Cardiac muscle cell (in vitro differentiated cells and primary cell): ENCODE measurements at places on chromosomes 11 and 22. TPM values are rescaled to one million over a fixed set of nuclear protein-coding genes. Genes with fewer than 3 reads are reported as not detected.

NPAS4 gene
- total RNA-seq, result 1.2 TPM in 2 replicates

SLC25A18 gene
- total RNA-seq, result 0.14 and 0.60 TPM in 2 replicates

TIGD3 gene
- total RNA-seq, result 1.7 and 2.9 TPM in 2 replicates

BAIAP2L2 gene
- total RNA-seq, result 2.3 and 2.8 TPM in 2 replicates

NLRP14 gene
- 0.60 and 0.92 TPM in 2 replicates for total RNA-seq

LIF gene
- 0.39 and 1.0 TPM in 2 replicates for total RNA-seq

ANKK1 gene
- 0.09 and 0.18 TPM in 2 replicates for total RNA-seq

PLAAT3 gene
- total RNA-seq, result 7.6 and 10.0 TPM in 2 replicates

MYRF gene
- total RNA-seq, result 48.0 and 56.9 TPM in 2 replicates

- H3K27ac ChIP-seq, result no peak overlapping the region
- H3K4me1 ChIP-seq, result no peaks in the 10 kb centered on the region
- peaks cover 27% of the 10 kb centered on the region for H3K27me3 ChIP-seq
- no peak overlapping the region for H3K4me3 ChIP-seq
Measured at GRCh38 chr11:117972629-117973502, 13.3 kb upstream of the IL10RA start.

DNA sequence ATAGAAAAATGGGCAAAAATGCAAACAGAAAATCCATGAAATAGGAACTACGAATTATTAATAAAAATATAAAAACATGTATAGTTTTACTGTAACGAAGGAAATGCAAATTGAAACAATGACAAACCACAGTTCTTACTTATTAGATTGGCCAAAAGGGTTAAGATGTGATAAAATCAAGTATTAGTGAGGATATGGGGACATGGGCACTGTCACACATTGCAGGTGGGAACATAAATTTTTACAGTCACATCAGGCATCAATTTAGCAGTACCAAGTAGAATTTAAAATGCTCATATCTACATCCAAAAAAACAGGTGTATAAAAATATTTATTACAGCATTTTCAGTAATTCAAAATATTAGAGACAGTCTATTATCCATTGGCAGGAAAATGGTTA lies 353.2 kb upstream of the API5 start:
- no peak overlapping the region for H3K4me3 ChIP-seq
- no peaks in the 10 kb centered on the region for H3K4me1 ChIP-seq
- no peaks in the 10 kb centered on the region for H3K36me3 ChIP-seq
- no peak for DNase-seq
- no peaks in the 10 kb centered on the region for H3K27me3 ChIP-seq
- no peak overlapping the region for H3K27ac ChIP-seq

- no peaks in the 10 kb centered on the region for H3K36me3 ChIP-seq
- H3K4me3 ChIP-seq, result no peak overlapping the region
- no peaks in the 10 kb centered on the region for H3K4me1 ChIP-seq
- H3K27me3 ChIP-seq, result no peaks in the 10 kb centered on the region
- DNase-seq, result no peak
Measured at GRCh38 chr11:73991471-73992006, 8.9 kb upstream of the UCP2 start.

DNA sequence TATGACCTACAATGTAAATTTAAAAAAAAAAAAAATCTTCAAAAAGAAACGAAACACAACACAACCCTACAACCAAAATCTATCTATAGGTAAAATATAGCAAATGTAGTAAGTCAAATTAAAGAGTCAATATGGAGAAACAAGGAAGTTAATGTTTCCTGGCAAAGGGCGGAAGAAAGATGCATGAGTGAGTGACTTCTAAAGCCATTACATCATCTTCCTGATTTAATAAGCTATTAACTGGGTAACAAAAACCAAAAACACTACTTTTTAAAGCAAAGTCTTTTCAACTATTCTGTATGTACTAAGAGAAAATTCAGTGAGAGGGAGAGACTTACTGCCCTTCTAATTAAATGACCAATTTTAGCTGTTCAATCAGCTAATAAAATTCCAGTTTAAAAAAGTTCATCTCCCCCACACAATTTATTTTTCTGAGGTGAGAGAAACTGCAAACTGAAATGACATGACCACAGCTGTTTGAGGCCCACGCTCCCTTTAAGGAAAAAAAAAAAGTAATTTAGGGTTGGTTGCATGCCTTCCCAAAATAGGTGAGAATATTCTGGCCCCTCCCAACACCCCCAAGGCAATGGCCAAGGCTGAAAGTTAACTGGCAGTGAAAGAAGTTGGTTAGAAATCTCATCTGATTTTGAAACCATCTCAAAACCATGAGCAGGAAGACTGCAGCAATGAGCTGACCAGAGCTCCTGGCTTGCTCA lies 5.9 kb downstream of the SF1 start:
- peaks cover 87% of the 10 kb centered on the region for H3K36me3 ChIP-seq
- no peaks in the 10 kb centered on the region for H3K27me3 ChIP-seq
- no peak overlapping the region for H3K4me3 ChIP-seq
- H3K4me1 ChIP-seq, result peaks cover 15% of the 10 kb centered on the region

- H3K4me1 ChIP-seq, result no peaks in the 10 kb centered on the region
- H3K27me3 ChIP-seq, result peaks cover 10% of the 10 kb centered on the region
- no peak overlapping the region for H3K4me3 ChIP-seq
- H3K27ac ChIP-seq, result no peak overlapping the region
Measured at GRCh38 chr11:19874266-19874665, 161.6 kb downstream of the NAV2 start.

- no peaks in the 10 kb centered on the region for H3K36me3 ChIP-seq
- H3K4me1 ChIP-seq, result peaks cover 7% of the 10 kb centered on the region
- H3K27ac ChIP-seq, result no peak overlapping the region
- DNase-seq, result no peak
- H3K27me3 ChIP-seq, result no peaks in the 10 kb centered on the region
- H3K4me3 ChIP-seq, result no peak overlapping the region
Measured at GRCh38 chr11:14350215-14350614, 8.8 kb downstream of the RRAS2 start.

GRCh38 chr11:45906965-45907611 lies at the start of gene FREY1:
Gene FREY1 (minus strand): TSS chr11:45907271. CDS start chr11:45907245, 26 bp downstream.
- no peaks in the 10 kb centered on the region for H3K27me3 ChIP-seq
- no peak within 1 kb of the TSS for H3K27ac ChIP-seq
- H3K4me3 ChIP-seq, result no peak within 1 kb of the TSS
- no peak for DNase-seq
- peaks cover 2% of the 10 kb centered on the region for H3K36me3 ChIP-seq

GRCh38 chr11:15434529-15434928 lies 319.8 kb downstream of the INSC start:
- no peaks in the 10 kb centered on the region for H3K27me3 ChIP-seq
- no peaks in the 10 kb centered on the region for H3K4me1 ChIP-seq
- no peak overlapping the region for H3K4me3 ChIP-seq
- H3K36me3 ChIP-seq, result no peaks in the 10 kb centered on the region
- no peak for DNase-seq

GRCh38 chr22:38201711-38202436 lies at the start of gene MAFF:
Gene MAFF (plus strand): TSS chr22:38201994. CDS start chr22:38213854, 11,860 bp downstream.
- peak within 1 kb of the TSS; percentile 57 for H3K4me3 ChIP-seq
- H3K36me3 ChIP-seq, result no peaks in the 10 kb centered on the region
- H3K27me3 ChIP-seq, result peaks cover 8% of the 10 kb centered on the region
- DNase-seq, result peak; percentile 98
- peak within 1 kb of the TSS; percentile 82 for H3K27ac ChIP-seq
